AG10803 (cell line): ENCODE measurements at places on chromosomes 13 and 19.
A peak's percentile ranks its signal among the peaks of the same experiment; 100 is the strongest.

DNA sequence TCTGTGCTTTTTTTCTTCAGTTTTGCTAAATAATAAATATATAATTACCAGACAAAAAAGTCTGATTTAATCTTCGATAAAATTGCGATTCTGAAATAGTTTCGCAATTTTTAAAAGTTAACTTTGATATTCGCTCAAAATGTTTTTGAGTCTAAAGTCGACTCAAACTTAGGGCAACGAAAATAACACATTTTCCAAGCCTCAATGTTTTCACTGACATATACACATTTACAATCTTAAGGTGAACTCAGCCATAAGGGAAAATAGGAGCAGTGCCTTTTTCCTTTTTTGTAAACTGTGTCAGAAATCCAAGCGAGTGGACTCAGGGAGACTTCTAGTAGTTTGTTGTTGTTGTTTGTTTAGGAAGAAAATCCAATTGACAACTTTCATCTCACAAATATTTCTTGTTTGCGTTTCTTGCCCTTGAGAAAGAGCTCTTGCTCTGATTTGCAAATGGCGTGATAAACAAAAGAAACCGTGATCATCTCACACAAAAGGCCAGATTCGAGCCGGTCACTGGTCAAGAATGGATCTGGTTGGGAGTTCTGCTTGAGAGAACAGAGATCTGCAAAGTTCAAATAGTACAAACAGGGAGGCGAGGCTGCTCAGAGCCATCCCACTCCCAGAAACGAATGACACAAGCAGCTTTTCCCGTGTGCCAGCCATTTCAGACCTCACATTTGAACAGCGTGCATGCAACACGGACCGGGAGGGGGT lies 2.1 kb downstream of the SOX21 start:
- DNase-seq = no peak

- no peak for DNase-seq
Measured at GRCh38 chr13:114045113-114045735, 71.3 kb upstream of the C13orf46 start.

- peak; percentile 97 for DNase-seq
Measured at GRCh38 chr13:76711550-76712182, 174.5 kb downstream of the KCTD12 start.

GRCh38 chr13:50123862-50124535 lies 108.8 kb downstream of the KCNRG start:
- peak; percentile 98 for DNase-seq

DNA sequence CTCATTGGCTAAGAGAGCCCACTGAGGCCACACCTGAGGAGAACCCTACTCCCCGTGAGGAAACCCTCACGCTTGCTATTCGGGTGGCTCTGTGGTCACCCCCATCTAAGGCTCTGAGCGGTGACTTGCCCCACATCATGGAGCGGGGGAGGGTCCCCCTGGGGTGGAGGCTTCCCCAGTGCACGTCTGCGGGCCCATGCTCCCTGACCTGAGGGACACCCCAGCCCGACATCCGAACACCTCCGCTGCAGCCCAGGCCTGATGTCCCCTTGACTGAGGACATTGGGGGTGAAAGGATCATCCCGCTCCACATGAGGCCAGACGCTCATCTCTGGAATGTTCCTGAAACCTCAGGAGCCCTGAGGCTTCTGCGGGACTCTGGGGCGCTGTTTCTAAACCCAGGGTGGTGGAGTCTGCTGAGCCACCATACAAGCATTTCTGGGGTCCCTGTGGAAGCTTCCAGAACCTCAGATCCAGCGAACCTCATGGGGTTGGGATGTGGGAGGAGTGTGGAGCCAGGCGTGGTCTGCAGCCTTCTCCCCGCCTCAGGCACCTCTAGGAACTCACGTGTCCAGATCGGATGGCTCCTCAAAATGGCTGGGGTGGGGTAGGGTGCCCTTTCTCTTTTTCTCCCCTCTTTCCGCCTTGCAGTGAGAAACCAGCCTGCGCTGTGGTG lies 19.9 kb downstream of the TMED1 start:
- DNase-seq = peak; percentile 66

DNA sequence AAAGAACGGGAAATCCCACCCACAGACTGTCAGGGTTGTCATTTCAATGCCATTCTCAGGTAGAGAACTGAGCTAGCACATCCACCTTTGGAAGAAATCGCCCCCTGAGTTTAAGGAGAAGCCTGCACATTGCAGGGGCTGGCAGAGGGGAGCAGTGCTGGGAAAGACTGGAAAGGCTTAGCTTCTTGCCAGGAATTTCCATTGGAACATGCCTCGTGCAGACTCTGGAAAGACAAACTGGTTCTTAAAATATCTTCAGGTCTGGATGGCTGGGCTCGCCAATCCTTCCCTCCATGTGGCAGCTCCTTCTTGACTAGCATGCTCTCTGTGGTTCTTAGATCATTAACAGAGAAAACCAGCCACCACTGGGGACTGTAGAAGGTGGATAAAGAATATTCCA lies 414.1 kb downstream of the TSHZ3 start:
- no peak for DNase-seq

GRCh38 chr13:24214528-24214927 lies 54.0 kb downstream of the SPATA13 start:
- DNase-seq = no peak

DNA sequence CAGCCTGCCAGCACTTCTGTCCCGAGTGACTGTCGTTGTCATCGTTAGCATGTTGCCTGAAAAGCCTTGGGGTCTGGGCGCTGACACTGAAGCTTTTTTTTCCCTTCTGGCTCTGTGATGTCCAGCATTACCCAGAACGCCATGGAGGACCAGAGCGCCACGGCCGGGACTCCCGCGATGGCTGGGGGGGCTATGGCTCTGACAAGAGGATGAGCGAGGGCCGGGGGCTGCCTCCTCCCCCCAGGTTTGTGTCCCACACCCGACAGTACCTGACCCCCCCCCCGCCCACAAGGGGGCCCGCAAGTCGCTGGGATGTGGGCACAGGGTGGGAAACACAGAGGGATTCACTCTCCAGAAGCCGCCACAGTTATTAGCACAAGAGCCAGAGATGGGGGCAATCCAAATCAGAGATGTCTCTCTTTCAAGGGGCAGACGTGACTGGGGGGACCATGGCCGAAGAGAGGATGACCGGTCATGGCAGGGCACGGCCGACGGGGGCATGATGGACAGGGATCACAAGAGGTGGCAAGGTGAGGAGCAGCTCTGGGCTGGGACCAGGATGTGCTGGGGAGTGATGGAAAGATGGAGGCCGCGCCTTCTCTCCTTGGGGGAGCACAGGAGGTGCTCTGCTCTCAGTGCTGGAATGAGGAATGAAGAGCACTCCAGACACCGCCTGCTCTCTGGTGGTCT lies 13.2 kb downstream of the MICOS13 start:
- no peak for DNase-seq

GRCh38 chr13:71854401-71854800 lies 12.6 kb downstream of the DACH1 start:
- no peak for DNase-seq

DNA sequence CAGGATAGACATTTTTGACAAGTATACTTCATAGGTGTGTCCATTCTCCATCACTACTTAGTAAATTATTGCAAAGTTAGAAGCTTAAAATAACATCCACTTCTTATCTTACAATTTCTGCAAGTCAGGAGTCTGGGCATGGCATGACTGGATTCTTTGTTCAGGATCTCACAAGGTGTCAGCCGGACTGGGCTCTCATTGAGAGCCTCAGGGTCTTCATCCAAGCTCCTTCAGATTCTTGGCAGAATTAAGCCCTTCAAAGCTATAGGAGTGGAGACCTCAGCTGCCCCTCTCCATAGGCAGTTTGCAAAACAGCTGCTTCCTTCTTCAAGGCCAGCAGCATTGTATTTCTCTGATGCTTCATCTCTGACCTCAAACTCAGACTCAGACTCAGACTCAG lies 9.1 kb upstream of the SIN3B start:
- no peak for DNase-seq

DNA sequence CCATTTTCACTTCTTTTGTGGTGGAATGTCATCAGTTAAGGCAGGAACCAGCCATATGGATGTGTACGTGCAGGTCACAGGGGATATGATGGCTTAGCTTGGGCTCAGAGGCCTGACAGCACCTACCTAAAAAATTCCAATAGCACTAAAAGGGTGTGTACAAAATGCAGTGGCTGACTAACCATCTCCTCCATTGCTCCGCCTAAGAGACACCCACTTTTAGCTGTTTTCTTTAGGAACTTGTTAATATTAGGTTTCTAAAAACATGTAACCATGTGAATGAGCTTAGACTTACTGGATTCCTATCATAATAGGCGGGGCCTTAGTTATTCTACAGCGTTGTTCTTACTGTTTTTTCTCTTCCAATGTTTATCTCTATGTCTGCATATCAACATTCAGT lies 25.8 kb downstream of the GP6 start:
- no peak for DNase-seq

GRCh38 chr13:78638216-78638615 lies 20.7 kb downstream of the OBI1 start:
- no peak for DNase-seq

GRCh38 chr19:39111593-39112199 lies 13.9 kb upstream of the PAK4 start:
- no peak for DNase-seq

GRCh38 chr13:105365831-105366230 lies 1169.6 kb downstream of the EFNB2 start:
- DNase-seq = no peak

DNA sequence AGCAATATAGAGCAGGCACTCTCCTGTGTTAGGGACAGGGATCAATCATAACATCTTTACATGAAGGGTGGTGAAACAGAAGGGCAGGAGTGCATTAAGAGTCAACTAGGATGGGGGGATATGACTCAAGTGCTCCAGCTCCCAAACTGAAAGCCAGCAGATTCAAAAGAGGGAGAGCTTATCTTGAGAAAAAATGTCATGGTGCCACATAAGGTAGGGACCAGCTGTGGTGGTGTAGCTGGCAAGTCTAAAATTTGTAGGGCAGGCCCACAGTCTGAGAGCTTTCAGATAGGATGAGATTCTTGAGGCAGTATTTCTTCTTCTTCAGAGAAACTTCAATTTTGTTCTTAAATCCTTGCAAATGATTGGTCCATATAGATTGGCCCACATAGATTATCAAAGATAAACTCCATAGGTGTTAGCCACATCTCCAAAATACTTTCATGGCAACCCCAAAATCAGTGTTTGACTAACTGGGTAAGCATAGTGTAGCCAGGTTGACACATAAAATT lies 19.1 kb downstream of the DNAJC15 start:
- DNase-seq = no peak

GRCh38 chr19:51120160-51120559 lies 4.5 kb upstream of the SIGLEC9 start:
- DNase-seq = no peak

DNA sequence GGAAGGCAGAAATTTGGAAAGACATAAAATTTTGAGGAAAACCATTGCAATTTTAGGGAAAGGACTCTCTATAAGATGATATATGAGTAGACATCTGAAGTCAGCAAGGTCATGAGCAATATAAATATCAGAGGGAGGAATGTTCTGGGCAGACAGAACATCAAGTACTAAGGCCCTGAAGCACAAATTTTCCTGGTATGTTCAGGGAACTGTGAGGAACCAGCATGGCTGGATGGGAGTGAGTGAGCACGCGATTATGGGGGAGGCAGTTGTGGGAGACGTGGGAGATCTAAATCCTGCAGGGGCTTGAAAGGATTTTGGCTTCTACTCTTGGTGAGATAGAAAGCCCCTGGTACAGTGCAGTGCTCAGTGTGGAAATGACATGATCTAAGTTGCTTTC lies 112.0 kb downstream of the TBC1D4 start:
- no peak for DNase-seq

DNA sequence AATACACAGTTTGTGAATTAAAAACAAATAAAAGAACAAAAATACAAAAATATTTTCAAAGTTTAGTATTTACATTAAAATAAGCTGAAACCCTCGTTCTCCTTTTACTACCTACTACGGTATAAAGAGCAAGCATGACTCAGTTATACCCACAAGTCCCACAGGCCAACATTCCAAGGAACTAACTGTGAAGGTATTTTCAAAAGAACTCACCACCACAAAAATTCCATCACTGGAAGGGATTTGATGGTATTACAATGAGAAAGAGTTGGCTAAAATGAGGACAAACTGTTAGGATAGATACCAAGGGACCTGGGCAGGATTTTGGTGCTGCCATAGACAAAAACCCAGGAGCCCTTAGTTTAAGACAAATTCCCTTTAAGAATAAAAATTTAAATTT lies 122.7 kb downstream of the TBC1D4 start:
- peak; percentile 92 for DNase-seq

DNA sequence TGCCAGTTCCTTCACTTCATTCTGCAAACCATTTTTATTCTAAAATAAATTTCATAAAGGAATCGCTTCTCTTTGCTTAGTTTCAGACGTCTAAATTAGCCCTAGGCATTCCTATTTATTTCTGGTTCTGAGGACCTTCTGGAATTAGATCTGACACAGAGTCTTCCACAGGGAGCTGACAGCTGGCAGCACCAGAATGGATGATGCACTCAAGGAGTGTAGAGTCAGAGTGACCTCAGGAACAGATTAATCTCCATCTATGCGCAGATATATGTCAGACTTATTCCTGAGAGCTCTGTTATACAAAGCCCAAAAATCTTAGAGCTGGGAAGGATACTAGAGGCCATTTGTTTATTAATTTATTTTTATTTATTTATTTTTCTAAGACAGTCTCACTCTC lies 450.8 kb downstream of the HS6ST3 start:
- no peak for DNase-seq

DNA sequence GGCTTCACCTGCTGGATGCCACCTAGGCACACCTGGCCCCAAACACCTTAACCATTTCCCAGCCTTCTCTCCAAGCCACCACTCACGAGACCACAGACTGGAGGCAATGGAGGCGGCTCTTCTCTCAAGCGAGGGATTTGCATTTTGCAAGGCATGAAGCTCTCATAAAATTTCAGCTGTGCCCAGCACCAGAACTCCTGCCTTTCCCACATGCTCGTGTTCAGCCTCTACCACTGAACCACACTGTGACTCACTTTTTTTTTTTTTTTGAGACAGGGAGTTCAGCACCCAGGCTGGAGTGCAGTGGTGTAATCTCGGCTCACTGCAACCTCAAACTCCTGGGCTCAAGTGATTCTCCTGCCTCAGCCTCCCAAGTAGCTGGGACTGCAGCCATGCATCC lies 10.6 kb downstream of the NANOS3 start:
- peak; percentile 72 for DNase-seq

DNA sequence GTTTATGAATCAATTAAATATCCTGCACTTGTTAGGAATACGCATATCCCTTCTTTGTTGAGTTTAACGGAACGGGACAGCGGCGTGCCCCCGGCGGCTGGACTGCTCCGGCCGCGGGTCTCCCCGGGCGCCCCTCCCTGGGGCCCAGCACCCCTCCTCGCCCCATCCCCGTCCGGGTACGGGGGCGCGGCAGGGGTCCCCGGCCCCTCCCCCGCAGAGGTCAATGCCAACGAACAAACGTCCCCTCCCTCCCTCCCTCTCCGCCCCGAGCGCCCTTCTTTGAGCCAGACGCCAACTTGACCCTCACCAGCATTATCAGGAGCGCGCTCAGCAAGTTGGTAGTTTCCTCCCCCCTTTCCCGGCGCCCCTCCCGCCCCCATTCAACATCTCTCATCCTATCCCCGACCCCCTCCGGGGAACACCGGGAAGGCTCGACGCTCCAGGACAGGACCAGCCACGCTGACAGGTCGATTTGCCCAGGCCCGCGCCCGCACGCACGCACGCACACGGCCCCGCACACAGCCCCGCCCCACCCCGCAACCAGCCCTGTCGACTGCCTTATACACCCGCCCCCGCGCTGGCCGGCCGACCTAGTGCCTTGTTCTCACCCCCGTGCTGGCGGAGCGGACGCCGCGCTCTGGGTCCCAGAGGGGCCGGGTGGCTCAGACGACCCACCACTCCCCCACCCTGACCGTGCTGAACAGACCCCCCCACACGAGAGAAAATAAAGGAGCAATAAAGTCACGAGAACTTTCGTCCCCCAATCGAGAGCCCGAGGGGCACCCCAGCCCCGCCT lies 5.0 kb downstream of the LYL1 start:
- no peak for DNase-seq
